ENCODE measurements at places on chromosomes 16 and 17.

DNA sequence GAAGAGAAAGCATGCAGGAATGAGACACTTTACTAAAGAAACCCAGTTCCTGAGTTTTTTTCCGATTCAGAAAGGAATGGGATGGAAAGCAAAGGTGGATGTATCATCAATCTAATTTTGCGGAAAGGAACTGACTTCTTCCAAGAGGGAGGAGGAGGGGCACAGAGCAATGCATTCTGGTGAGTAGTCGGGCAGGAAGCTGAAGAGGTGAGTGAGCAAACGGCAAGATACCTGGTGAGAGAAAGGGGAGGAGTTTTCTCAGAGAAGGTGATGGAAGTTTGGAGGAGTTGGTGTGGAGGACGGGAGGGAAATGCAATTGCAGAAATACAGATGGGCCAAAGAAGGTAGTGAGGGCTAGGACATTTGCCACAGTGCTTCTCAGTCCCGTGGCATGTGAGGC, 713.2 kb downstream of the KCNJ2 start:
- no peak for DNase-seq

DNA sequence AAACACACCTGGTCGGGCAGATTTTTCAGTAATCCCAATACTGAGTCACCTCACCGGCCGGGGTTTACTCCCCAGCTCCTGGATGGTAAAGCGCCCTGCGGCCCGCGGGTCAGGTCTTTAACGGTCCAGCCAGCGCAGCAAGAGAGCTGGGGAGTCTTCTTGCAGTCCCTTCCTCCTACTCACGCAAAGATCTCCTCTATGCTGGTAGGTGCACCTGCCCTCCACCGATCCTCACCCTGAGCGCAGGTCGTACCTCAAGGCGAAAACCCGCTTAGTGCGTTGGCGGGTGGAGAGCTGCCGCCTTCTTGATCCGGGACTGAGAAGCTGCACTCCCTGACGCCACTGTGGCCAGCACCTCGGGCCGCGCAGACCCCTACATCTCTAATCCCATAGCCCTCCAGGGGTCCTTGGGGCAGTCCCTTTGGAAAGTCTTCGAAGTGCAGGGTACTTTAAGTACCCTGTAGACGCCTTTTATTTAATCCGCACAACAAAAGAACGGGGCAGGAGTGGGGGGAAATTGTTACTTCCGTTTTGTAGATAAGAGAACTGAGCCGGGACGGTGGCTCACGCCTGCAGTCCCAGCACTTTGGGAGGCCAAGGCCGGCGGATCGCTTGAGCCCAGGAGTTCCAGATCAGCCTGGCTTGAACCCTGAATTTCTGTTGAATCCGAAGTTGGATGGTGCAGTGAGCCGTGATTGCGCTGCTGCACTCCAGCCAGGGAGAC, 10.4 kb upstream of the HOXB13 start:
- no peak for DNase-seq

GRCh38 chr16:66334853-66335574, 31.5 kb upstream of the CDH5 start:
- DNase-seq = no peak

GRCh38 chr17:69198238-69198637, 30.4 kb downstream of the ABCA10 start:
- no peak for DNase-seq

GRCh38 chr17:70098030-70098429, 23.0 kb downstream of the KCNJ16 start:
- DNase-seq = no peak

- no peak for DNase-seq
Measured at GRCh38 chr17:61579347-61579746, 11.7 kb downstream of the NACA2 start.

DNA sequence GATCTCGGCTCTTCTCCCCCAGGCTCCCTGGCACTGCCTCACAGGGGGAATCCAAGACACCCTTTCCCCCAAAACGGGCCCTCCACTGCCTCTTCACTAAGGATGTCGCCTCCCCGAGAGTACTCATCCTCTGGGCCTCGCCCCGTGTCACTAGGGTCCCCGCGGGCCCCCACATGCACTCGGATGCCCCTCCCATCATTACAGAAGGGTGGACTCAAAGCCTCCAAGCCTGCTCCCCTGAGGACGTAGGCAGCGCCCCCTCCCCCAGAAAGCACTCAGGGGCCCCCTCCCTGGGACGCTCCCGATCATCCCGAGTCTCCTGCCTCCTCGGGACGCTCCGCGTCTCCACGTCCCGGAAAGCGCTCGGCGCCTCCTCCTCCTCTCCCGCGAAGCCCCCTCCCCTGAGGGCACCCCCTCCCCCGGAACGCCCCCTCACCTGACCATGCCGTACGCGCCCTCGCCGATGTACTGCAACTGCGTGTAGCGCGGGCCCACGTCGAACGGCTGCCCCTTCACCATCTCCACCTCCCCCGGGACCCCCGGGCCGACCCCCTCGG, 338 bp downstream of the MAPK3 start:
- DNase-seq = no peak

DNA sequence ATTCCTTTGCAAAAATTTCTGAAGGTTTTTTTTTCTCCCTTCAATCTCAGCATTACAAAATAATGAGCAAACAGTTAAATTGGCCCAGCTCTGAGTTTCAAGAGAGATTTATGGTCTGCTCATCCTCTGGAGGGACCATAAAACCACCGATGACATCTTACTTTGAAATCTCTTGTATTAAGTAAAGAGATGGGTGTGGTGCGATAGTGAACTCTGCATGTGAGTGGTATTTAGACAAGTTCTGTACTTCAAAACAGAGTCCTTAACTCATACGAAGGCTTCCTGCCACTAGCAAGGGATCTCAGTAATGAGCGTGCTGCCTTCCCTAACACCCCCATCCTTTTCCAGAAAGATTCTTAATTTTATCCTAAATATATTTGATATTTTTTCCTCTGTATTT, 2.1 kb downstream of the FAM20A start:
- DNase-seq = no peak

DNA sequence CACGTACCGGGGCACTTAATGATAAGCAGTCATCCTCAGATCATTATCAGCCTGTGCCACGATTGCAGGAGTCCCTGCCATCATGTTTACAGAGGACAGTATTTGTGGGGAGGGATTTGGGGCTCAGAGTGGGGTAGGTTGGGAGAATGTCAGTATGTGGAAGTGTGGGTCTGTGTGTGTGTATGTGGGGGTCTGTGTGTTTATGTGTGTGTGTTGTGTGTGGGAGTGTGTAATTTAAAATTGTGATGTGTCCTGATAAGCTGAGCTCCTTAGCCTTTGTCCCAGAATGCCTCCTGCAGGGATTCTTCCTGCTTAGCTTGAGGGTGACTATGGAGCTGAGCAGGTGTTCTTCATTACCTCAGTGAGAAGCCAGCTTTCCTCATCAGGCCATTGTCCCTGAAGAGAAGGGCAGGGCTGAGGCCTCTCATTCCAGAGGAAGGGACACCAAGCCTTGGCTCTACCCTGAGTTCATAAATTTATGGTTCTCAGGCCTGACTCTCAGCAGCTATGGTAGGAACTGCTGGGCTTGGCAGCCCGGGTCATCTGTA, 13.5 kb upstream of the EFCAB13 start:
- DNase-seq = no peak

GRCh38 chr17:82979718-82980117, 99.7 kb upstream of the METRNL start:
- DNase-seq = no peak

DNA sequence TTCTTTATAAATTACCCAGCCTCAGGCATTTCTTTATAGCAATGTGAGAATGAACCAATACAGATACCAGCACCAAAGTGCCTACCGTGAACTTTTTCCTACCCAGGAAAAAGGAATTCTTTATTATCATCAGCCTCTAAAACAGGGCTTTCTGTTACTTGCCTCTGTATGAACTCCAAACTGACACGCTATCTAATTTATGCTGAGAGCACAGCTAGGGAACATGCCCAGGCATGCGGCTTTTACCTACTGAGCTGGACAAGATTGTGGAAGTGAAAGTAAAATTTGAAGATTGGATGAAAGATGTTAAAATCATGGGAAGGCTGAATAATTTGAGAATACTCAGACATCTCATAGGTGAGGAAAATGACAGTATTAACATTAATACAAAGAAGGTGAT, 24.4 kb upstream of the ADCY9 start:
- DNase-seq = no peak

DNA sequence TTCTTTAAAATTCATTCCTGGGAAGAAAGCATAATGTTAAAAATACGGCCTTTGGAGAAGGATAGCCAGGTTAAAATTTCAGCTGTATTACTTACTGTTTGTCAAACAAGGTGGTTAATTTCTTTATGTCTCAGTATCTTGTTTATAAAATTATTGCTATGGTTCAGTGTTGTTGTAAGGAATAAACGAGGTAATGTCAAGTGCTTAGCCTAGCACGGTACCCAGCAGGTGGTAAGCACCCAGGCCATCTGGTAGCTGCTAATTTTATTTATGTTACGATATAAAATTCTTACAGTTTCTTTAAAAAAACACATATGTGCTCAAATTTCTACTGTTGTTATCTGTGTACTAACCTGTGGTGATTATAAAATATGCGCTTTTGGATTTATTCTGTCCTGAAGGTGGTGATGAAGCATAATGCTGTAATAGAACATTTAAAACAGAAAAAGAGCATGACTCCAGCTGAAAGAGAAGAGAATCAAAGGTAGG, 48.9 kb downstream of the C17orf58 start:
- DNase-seq = no peak

GRCh38 chr16:35744084-35744483, 2284.7 kb downstream of the TP53TG3F start:
- no peak for DNase-seq

DNA sequence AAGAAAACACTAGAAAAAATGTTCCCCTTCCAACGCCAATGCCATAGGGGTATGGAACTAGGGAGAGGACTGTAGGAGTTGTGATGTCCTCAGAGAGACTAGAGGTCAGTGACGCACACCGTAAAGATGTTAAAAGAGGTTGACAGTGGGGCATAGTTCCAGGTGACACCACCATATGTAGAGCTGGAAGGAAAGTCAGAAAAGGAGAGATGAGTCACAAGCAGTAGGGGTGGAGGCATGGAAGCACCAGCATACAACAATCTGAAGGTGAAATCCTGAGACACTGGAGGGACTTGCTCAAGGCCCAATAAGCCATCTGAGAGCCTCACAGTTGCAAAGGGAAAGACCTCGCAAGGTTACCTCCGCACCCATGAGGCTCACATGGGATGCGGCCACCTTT, 76.0 kb downstream of the ZNF18 start:
- DNase-seq = no peak

GRCh38 chr16:11783319-11784037, 13.6 kb downstream of the ZC3H7A start:
- peak; percentile 55 for DNase-seq

Measured in glomerular endothelial cell (primary cell).